ENCODE measurements at places on chromosomes 12 and 14.

GRCh38 chr12:102171951-102172350 is 25.7 kb downstream of the PMCH start:
- no peak for DNase-seq

DNA sequence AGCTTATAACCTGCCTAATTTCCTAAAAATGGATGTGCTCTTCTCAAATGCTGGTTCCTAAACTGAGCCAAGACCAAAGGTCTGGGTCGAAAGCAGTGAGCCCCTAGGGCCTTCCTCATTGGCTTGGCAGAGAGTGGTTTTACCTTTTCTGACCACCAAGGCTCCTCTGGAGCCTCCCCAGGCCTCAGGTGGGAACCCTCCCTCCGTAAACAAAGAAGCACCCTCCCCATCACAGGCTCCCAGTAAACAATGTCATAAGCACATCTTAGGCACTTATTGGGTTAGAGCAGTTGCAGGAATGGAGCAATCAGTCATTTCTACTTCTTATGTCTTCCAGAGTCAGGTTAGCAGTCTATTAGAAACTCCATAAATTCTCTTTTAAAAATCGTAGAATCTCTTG is 6.0 kb downstream of the CHPT1 start:
- DNase-seq = no peak

DNA sequence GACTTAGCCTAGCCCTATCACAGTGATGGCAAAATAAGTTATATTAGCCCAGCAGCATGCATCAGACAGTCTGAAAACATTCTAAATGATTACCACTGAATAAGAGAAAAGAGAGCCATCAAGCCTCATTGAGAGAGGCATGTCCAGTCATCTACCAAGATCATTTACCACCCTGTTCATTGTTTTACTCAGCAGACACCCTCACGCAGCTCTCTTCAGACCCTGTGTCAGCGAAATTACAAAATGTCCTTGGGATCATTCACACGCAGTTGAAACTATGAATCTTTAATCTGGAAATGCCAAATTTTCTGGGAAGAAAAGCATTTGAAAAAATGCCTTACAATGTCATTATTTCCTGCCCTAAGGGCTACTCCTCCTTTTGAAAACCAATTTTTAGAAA is 89.5 kb downstream of the PTPRO start:
- DNase-seq = no peak

DNA sequence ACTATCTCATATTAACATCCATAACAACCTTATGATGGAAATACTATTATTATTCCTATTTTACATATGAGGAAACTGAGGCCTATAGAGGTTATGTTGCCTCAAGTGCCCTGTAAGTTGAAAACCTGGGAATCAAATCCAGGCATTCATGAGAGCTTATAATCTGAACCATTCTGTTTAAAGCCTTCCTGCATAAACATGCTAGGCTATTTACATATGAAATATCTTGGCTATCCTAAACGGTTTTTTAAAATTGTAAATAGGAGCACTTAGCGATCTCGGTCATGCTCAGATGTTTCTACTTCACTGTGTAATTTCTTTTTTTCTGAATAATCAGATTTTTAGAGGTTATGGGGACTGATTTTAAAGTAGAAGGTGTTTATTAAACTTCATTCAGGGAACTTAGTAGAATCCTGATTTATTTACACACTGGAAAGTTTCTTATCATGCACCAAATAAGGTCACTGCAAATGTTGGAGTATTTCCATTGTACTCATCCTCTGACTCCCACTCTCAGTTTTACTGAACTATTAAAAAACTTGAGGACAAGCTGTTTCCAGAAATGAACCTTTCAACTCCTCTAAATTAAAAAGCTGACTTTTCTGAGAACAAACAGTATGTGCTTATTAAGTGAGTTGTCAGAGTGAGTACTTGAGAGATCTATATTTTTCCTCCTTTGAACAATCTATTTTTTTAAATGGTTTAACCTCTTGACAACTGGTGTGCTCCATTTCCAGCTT is 141.7 kb downstream of the PIK3C2G start:
- no peak for DNase-seq

GRCh38 chr12:55874443-55874842 is 31.7 kb upstream of the MMP19 start:
- DNase-seq = no peak

GRCh38 chr14:34460841-34461240 is 1.2 kb downstream of the SPTSSA start:
- DNase-seq = no peak

- DNase-seq = no peak
Measured at GRCh38 chr12:67915335-67915851, 73.9 kb upstream of the IFNG-AS1 start.

- peak; percentile 87 for DNase-seq
Measured at GRCh38 chr12:111529424-111530368, 69.4 kb downstream of the ATXN2 start.

DNA sequence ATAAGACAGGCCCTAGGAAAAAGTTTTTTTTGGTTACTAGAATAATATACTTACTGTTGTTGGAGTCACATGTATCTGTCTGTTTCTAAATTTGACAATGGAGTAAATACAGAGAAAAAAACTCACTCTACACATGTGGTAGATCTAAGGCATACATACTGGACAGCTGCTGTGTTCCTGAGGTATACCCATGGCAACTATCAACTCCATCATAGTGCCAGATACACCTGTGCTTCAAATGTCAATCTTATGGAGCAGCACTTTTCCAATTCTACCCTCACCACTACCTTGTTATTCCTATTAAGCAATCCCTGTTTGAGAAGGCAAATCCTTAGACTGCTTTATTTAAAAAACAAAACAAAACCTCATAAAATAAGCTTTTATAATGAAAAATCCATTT is 3.3 kb downstream of the ZCRB1 start:
- DNase-seq = no peak

DNA sequence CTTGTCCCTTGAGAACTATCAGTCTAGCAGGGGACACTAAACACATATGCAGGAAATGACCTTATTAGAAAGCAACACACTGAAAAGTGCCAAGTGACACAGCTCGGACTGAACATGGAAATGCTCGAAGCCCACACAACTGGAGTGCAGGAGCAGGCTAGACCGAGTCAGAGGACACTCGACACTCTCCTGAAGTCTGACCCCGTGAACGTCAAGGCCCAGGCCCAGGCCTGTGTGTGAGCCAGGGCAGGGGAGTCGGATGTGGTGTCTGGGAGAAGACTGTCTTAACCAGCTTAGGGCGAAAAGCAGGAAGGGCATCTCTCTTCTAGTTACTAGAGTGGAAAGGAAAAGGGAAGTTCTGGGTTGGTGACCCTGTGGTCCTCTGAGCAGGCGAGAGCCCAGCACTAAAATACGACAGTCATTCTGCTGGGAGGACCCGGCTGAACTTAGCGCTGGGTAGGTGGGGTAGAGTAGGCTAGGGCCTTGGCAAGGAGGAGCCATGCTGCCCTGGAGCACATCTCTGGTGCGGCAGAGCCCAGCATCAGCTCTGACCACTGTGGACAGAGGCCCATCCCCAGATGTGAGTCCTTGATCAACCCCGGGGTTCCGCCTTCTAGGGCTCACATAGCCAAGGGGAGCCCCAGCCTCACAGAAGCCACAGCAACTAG is 93.0 kb downstream of the NTF3 start:
- DNase-seq = peak; percentile 4

GRCh38 chr12:12685305-12685704 is 10.7 kb downstream of the GPR19 start:
- DNase-seq = no peak

GRCh38 chr12:65608319-65608916 is 215.9 kb upstream of the HMGA2 start:
- no peak for DNase-seq

DNA sequence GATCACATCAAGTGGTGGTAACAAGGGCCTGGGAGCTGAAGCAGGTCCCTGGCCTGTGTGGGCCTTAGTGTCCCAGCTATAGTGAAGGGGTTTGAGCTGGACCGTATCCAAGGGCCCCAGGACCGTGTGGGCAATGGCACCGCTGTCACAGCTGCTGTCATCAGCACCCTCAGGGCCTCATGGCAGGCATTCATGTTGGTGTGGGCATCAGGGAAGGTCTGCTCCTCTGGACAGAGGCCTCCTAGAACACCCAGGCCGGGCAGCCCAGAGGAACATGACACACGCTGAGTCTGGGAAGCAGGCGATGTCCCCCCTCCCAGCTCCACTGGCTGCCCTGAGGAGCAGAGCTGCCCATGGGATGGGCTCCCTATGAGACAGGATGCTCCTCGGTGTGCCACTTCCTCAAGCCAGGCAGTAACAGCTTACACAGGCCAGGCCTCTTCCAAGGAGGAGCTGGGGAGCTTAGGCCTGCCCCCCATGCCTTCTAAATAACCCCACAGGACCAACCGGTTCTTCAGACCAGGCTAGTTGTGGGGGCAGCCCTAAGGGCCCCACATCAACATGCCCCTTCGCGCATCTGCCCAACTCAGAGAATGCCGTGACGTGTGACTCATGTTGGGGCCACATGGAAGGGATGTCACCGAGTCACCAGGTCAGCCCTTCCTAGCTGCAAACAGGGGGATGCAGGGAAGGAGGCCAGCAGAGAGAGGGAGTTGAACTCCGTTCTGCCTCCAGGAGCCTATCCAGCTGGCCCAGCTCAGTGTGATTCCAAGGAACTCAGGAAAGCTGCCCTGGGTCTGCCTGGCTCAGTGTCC is 80.4 kb downstream of the PITPNM2 start:
- DNase-seq = no peak

DNA sequence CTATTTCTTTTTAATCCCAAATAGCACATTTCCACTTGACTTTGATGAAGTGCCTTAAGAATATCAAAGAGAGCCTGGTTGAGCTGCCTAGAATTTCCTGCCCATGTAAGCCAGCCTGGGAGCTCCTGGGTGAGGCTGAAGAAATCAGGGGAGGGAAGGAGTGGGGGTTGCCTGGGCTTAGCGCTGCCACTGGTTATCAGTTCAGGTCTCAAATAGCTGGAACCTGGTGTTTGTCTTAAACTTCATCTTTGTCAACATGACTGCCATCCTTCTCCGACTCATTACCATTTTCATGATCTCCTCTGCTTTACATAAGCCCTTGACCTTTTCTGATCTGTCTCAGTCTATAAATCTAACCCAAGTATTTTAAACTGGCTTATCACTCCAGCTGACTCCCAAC is 151.5 kb downstream of the TTC8 start:
- no peak for DNase-seq

GRCh38 chr14:65432361-65432948 is 19.9 kb downstream of the FUT8 start:
- DNase-seq = no peak

DNA sequence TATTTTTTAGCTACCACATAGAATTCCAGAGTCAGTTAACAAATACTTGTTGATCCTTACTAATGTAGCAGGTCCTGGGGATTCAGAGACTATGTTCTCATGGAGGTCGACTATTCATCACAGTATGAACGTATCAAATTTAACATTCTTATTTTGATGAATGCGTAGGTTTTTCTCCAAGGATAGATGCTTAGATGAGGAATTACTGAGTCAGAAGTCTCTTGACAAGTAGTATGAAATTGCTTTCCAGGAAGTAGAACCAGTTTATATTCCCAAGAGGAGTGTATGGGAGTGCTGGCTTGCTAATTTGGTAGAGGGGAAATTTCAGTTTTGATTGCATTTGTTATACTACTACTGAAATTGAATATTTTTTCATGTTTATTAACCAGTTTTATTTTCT is 42.8 kb upstream of the CRADD start:
- DNase-seq = no peak

DNA sequence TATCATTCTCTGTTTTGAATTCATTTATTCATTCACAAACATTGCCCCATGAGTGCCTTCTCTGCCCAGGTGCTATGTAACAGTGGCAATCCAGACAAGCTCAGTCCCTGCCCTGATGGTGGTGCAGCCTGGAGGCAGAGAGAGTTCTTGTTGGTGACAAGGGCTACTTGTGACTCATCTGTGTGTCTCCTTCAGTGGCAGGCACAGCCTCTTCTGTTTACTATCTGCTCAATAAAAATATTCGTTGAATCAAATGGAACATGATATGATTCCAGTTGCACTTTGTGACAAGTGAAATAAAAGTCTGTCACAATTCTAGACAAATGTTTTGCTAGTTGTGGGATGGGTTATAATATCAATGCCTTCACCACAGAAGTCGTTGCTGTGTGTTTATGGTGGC is 20.6 kb upstream of the CPM start:
- DNase-seq = no peak

DNA sequence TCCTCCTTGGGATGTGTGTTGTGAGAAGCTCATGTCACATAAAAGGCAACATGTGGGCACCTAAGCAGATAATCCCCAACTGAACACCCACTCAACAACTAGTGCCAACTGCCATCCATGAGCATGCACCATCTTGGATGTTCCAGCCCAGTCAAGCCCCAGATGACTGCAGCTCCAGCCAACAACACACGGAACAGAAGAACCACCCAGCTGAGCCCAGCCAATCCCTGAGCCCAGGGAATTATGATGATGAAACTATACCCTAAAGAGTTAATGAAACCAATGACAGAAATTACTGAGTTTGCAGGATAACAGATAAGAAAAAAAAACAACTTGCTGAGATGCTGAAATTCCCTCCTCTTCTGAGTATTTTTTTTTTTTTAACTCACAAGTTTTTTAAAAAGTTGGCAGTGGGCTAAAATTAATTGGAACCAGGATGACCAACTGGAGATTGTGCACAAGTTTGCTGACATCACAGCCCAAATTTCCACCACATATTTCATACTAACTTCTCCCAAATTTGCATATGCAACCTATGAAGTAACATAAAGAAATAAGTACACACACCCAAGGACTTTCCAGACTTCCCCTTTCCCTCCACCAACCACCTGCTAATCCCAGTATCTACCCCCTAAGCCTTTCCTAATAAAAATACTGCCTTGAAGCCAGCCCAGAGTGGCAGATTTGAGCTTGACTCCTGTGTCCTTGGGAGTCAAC is 124.5 kb downstream of the KSR2 start:
- DNase-seq = no peak

DNA sequence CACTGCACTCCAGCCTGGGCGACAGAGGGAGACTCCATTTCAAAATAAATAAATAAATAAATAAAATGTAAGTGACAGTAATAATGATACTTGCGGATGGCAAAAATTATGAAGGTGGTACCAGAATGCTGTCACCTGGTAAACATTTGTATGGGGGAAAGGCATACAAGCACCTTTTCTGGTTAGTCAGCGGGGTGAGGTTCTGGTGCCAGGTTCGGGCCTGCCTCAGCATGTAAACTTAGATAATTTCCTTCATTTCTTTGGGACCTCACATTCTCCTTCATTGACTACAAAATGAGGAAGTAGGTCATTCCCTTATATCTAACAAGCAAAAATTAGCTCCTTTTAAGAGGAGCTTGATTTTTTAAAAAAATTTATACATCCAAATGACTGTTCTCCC is 10.8 kb downstream of the VTI1B start:
- DNase-seq = peak; percentile 21

DNA sequence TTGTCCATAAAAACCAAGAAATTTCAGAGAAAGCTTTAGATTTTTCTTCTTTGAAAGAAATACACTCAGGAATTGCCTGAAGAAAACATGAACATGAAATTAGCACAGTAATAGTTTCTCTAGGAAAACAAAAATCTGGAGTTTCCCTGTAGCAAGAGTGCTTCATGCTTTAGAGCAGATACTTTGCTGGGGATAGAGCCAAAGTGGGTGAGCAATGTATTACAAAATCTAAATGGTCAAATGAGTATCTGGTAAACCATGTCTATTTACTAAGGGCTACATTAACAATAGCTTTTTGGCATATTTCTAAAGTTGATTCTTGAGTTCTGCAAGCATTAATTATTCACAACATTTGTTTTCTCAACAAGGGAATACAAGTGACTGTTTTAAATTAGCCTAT is 26.2 kb downstream of the AVPR1A start:
- no peak for DNase-seq

- no peak for DNase-seq
Measured at GRCh38 chr12:57611827-57612710, 834 bp downstream of the ARHGEF25 start.
